ENCODE measurements at places on chromosomes 1 and 21.

GRCh38 chr1:111704776-111705175, 34.4 kb downstream of the INKA2 start:
- DNase-seq, result no peak

DNA sequence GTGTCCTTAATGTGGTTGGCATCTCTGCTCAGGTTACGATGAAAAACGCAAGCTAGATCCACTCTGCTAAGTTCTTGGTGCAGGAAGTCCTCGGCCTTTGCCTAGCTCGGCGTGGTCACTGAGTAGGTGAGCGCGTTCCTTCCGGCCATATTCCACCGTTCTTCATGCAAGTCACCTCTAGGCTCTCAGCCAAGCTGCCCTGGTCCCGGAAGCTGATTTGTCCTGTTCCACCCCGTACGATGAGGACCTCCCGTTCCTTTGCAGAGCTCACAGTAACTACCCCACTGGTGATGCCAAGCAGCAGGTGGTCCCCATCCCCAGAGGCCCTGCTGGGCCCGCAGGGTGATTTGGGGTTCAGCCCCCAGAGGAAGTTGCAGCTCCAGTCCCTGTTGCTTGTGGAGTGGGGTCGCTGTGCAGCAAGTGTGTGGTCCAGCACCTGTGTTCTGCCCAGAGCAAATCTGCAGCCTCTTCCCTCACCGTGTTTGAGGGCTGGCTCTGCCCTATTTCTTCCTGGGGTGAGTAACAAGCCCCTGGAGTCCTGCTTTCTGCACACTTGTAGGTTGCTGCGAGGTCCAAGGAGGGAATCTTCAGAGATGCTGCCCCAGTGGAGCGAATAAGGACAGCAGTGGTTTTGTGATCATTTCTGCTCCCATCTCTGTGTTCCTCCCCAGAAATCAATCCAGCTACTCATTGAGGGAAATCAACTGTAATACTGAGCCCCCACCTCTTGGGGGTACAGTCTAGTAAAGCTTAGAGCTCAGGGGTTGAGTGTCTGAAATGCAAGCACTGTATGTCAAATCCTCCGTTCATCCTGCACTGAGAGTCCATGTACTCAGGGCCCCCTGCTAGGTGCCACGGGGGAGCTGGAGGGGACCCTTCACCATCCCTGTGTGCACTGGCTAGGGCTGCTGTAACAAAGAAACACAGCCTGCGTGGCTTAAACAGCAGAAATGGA, 2.3 kb downstream of the UMODL1 start:
- DNase-seq, result no peak

DNA sequence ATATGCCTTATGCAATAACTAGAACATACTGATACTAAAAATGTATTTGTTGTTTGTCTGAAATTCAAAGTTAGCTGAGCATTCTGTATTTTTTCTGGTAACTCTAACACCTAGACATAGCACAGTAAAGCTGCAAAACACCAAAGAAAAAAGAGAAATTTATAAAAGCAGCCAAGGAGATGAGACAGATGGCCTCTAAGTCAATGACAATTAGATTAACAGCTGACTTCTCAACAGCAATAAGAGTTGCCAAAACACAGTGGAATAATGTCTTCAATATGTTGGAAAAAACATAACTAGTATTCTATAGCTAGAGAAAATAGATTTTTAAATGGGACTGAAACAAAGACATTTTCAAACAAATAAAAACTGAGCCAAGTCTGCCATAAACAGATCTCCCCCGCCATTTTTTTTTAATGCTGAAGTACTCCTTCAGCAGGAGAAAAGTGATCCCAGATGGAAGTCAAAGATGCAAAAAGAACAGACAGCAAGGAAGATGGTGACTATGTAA, 81.3 kb downstream of the SYF2 start:
- DNase-seq, result no peak

- no peak for DNase-seq
Measured at GRCh38 chr1:206606867-206607266, 5.4 kb downstream of the EIF2D start.

DNA sequence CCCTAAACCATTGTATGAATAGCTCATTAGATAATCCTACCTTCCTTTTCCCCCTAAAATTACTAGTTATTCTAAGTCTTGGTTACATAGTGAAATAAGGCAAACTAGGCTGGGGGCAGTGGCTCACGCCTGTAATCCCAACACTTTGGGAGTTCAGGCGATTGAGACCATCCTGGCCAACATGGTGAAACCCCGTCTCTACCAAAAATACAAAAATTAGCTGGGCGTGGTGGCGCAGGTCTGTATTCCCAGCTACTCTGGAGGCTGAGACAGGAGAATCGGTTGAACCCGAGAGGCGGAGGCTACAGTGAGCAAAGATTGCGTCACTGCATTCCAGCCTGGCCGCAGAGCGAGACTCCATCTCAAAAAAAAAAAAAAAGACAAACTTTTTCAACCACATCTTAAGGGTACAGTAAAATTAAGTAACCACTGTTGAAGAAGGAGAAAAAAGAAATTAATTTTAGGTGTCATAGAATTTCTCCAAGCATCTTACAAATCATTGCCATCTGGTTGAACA, 108.5 kb downstream of the DENND1B start:
- no peak for DNase-seq

- DNase-seq, result no peak
Measured at GRCh38 chr21:14737284-14737691, 191.2 kb upstream of the SAMSN1 start.

DNA sequence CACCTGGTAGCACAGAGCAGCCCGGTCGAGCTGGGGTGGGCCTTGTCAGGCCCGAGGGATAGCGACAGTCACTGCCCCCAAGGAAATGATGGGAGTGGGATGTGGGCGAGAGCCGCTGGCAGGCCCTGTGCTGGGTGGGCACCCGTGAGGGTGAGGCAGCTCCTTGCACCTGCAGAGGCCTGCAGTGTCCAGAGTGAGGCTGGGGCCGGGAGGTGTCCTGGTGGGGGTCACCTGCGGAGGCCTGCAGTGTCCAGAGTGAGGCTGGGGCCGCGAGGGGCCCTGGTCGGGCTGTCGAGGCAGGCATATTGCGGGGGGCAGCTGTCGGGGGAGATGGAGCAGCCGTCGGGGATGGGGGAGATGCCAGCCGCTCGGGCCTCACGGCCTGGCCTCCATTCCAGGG, 49.5 kb downstream of the SLC19A1 start:
- no peak for DNase-seq

DNA sequence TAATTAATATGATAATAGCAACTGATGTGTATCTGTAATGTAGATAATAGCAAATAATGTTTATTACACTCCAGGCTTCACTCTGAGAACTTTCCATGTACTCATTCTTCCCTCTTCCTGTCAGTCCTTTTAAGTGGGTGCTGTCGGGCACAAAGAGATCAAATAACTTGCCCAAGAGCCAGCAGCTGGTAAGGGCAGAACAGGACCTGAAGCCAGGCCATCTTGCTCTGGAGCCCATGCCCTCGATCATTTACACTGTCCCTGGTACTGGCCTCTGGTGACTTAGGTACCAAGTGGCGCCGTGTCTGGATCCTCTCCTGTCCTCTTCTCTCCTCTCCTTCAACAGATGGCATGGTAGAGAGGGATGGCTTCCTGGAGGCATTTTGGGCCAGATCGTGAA, 97.2 kb downstream of the VPS13D start:
- DNase-seq, result no peak

- no peak for DNase-seq
Measured at GRCh38 chr1:103283841-103284669, 175.7 kb upstream of the COL11A1 start.

DNA sequence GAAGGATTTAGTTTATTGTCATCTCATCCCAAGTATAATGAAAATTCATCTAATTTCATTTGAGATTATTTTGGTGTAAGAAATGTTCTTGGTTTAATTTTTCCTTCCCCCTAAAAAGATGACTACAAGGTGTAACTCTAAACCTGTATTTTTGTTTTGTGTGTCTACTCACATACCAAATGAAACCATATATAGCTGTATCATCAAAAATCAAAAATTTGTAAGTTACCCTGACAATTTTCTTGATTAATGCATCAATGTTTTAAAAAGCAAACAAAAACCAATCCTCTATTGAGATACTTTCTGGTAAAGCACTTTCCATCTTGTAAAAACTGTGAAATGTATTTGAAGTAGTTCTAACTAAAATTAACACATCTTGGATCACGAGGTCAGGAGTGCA, 30.8 kb downstream of the FH start:
- DNase-seq, result no peak

- no peak for DNase-seq
Measured at GRCh38 chr1:22246755-22247480, 104.0 kb upstream of the WNT4 start.

DNA sequence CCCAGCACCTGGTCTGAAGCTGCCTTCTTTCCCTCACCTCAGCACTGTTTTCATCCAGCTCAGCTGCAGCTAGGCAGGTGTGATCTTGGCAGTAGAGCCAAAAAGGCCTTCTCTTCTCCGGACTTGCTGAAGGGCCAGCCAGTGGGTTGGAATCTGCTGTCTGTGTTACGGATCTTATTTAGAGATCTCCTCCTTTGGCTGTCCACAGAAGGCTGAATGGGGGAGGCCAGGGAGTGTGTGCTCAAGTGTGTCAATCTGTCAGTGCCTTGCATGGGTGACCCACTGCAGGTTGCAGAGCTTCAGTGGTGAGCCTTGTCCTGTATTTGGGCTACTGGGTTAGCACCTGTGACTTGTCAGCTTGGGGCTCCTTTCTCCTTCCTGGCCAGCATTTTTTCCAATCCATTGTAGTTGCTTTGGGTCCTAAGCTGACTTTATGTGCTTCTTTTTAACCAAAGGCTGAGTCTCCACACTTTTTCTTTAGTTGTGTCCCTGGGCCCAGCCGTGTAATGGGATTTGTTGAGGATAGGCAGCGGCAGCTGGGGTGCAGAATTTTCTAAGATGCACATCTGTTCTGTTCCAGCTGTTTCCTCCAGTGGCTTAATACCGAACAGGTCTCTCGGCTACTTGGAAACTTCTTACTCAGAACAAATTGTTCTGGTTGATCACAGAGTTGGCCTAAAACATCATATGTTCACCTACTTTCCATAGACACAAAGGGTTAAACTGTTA, 126.8 kb downstream of the PEX14 start:
- no peak for DNase-seq

GRCh38 chr1:180973369-180973768, 49.3 kb downstream of the STX6 start:
- DNase-seq, result no peak

GRCh38 chr1:19987719-19988118, 8.3 kb upstream of the PLA2G2A start:
- no peak for DNase-seq

- no peak for DNase-seq
Measured at GRCh38 chr1:236167578-236167977, 25.2 kb downstream of the GPR137B start.

- DNase-seq, result no peak
Measured at GRCh38 chr1:224639426-224639975, 23.4 kb downstream of the CNIH3 start.

GRCh38 chr21:29465546-29465945, 166.8 kb downstream of the BACH1 start:
- DNase-seq, result no peak

All from CD8-positive, alpha-beta memory T cell (primary cell).